ENCODE measurements at places on chromosomes 7 and 10.
A peak's percentile ranks its signal among the peaks of the same experiment; 100 is the strongest.

DNA sequence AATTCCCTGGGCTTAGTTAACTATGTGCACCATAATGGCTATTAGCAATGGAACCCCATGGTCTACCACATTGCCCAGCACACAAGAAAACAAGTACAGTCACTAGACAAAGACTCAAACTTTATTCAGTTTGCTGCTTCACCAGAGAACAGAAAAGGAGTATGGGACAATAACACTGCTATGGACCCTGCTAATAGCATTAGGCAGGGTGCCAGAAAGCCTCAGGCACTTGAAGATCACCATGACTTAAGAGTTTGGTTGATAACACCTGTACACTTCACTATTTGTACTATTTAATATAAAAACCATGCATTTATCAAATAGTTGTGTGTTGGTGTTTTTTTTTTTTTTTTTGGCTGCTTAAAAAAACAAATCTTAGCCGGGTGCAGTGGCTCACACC is 159.6 kb downstream of the KMT2E start:
- no peak for DNase-seq

DNA sequence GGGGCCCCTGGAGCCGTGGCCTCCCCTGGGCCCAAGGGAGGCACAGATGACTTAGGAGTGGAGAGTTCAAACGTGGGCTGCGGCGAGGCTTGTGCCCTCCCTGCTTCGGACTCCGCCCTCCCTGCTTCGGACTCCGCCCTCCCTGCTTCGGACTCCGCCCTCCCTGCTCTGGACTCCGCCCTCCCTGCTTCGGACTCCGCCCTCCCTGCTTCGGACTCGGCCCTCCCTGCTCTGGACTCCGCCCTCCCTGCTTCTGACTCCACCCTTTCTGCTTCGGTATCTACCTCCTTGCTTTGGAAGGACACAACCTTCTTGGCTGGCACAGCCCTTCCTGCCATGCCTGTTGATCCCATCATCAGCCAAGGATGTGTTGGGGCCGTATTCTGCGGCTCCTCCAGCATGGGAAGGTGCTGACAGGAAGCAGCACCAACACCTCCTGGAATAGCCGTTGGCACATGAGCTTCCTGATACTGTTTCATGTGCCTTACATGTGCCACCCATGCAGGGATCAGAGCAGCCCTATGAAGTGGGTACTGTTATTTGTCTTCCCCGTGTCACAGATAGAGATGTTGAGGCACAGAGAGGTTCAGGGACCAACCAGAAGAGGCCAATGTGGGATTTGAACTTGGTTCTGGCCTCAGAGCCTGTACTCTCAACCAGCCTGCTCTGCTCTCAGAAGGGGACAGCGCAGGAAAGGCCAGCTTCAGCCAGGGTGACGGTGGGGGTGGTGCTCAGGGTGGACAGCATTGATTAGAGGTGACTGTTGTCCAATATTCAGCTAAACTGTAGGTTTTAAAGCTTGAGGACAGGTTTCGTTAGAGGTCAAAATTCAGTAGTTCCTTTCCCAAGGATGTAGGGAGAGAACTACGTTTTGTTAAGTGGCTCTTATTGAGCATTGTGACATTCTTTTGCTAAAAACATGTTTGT is 114.5 kb downstream of the NKX6-2 start:
- no peak for DNase-seq

DNA sequence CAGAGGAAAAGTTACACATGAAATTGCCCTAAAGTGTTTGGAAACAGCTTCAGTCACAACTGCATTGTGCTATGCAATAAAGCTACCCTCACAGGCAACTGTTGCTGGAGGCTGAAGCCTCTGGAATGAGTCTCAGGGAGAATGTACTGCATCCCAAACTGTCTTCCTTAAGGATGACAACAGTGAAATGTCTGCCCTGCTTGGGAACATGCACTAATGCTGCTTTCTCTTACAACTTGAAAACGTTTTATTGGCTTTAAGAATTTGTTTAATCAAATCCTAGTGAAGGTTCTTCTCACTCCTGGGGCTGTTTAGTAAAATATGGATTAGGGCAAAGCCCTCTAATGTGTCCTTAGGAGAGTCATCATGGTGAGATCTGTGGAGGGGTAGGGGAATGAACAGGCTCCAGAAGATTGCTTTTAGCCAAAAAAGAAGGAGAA is 215.4 kb downstream of the TWIST1 start:
- DNase-seq = no peak

DNA sequence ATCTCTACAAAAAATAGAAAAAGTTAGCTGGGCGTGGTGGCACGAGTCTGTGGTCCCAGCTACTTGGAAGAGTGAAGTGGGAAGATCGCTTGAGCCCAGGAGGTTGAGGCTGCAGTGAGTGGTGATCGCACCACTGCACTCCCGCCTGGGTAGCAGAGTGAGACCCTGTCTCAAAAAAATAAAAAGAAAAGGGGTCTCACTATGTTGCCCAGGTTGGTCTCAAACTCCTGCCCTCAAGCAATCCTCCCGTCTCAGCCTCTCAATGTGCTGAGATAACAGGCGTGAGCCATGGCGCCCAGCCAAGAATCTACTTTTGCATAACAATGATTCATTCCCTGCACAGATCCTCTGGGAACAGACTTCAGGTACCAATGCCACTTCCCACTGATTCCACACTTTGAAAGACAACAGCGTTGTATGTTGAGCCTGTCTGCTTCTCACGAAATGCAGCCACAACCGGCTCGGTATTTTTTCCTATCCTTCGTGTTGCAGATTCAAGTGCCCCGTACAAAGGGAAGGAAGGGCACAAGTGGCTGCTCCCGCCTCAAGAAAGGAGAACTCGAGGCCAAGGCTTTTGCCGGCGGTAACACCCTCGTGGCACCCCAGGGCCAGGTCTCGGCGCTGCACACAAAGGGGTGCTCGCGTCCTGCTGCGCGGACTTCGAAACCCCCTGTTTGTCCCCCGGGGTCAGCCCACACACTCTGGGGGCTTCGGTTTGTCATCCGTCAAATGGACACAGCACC is 745 bp downstream of the DAGLB start:
- DNase-seq = peak; percentile 57

DNA sequence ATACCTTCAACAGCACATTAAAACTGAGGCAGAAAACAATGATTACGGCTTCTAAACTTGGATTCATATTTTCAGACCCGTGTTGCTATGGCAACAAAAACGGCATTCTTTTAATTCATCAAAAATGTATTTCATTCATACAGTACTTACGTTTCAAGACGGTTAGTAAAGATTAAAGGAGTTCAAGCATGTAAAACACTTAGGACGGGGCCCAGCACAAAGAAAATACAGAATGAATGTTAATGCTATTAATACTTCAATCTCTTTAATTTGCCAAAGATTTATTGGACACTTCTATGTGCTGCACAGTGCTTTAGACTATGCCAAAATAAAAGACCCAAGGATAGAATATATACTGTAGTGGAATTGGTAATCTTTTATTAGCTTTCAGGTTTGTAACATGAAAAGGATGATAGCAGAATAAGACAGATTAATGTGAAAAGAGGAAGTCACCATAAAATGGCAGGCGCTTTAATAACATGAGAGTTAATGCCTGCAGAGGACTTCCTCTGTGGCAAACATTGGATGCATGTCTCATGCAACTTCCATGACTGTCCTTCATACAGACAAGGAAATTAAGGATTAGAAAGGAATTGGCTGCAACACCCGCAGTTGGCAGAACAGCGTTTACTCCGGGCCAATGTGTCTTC is 201.6 kb upstream of the KLF6 start:
- DNase-seq = no peak

GRCh38 chr7:84258628-84259027 is 64.0 kb upstream of the SEMA3A start:
- no peak for DNase-seq

- no peak for DNase-seq
Measured at GRCh38 chr7:29843093-29843492, 36.8 kb downstream of the WIPF3 start.

- peak; percentile 59 for DNase-seq
Measured at GRCh38 chr7:18508443-18509427, 13.2 kb downstream of the HDAC9 start.

- no peak for DNase-seq
Measured at GRCh38 chr7:35652124-35652523, 42.8 kb downstream of the HERPUD2 start.

GRCh38 chr7:135980665-135981180 is 3.6 kb upstream of the MTPN start:
- DNase-seq = peak; percentile 42

DNA sequence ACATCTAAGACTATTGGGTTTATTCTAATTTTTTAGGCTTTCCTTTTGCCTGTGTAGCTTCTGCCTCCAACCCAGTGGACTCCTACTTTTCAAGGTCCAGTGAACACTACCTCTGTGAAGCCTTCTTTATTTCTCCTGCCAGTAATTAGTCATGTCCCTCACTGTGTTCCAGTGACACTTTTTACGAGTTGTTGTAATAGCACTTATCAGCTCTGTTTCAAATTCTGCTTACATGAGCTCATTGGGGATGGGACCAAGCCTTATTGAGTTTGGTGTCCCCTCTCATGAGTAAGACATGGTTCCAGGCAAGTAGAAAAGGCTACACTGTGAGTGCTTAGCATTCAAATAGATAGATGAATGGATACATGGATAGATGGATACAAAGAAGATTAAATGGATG is 184.6 kb downstream of the HIBADH start:
- DNase-seq = no peak

DNA sequence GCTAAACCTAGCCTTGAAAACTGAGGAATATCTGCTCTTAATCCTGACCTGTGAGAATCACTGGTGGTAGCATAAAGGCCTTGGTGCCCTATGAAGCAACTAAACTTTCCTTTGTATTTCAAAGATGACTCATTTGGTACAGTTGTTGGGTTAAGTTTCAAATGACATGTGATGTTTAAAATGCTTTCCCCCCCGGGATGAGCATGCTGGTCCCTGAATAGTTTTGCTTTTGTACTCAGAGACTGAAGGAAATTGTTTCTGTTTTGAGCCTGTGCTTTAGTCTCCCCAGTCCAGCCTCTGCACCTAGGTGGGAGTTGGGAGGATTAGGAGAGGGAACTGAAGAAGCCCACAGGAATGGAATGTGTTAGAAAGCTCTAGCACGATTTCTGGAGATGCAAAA is 258.9 kb upstream of the NPY start:
- DNase-seq = no peak

- no peak for DNase-seq
Measured at GRCh38 chr7:20906801-20907453, 120.2 kb upstream of the SP8 start.

GRCh38 chr7:38299275-38299931 is 26.0 kb upstream of the TARP start:
- no peak for DNase-seq

DNA sequence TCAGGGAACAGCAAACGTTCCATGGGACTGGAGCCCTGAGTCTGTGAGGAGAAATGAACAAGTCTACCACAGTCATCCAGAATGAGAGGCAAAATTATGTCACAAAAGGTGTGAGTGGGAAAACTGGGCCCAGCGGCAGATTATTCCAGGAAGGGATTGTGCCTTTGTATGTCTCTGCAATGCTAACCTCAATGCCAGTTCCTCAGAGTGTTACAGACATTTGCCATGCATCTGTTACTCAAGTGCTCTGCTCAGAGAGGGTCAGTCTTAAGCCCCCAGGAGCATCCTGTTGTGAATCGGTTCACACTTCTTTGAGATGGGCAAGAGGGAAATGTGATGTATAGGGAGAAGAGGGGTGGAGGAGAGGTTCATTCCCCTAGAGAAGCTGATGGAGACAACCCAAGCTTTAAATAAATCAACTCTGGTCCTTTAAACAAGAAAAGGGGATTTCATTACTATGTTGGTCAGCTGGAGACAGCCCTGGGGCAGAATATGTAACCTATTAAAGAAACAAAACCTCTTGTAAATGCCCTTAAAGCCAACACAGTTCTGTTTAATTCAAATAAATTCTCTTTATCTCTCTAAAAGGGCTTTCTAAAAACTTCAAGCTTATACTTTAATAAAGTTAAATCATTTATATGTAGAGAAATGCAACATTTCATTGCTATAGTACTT is 85.9 kb upstream of the GRB10 start:
- no peak for DNase-seq

GRCh38 chr10:132820056-132820455 is 34.1 kb upstream of the NKX6-2 start:
- no peak for DNase-seq

- no peak for DNase-seq
Measured at GRCh38 chr10:130885021-130885655, 426.4 kb downstream of the TCERG1L start.

DNA sequence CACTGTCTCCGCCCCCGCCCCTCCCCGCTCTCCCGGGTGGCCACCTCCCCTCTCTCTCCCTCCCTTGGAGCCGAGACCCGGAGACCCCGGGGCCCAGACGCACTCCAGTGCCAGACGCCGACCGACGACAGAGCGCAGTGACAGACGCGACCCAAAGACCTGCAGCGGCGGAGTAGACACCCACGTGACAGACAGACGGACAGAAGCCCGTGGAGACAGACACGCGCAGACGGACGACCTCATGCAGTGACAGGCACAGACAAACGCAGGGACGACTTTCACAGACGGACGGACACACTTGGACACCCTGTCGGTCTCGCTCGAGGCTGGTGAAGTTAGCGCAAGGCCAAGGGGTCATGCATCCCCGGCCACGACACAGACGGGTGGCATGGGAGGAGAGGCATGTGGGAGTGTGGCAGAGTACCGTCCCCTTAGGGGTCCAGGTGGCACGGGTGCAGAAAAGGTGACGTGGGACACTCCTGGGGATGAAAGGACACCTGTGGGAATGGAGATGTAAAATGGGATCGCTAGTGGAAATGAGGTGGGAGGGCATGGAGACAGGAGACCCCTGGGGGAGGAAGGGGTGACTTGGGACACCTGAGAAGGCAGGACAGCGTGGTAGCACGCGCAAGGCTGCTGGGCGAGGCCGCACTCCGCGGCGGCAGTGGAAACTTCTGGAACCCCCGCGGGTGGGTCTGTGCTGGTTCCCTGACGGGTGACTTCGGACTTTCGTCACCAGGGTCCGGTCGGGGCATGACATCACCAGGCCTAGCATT is 456 bp upstream of the ACHE start:
- DNase-seq = no peak

DNA sequence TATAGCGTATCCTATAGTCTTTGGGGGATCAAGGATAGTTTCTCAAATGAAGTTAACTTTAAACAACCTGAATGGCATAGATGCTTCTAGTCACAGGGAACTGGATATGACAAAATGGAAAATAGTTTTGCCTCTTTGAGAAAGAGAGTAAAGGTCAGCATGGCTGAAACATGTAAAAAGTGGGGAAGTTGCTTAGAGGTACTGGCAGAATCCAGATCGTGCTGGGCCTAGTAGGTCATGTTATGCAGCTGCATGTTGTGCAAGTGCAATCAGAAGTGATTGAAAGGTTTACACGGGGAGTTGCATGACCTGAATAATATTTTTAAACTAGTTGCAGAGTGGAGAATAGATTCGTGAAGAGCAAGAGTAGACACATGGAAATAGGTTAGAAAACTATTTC is 201.1 kb upstream of the HDAC9 start:
- DNase-seq = no peak

GRCh38 chr7:87036985-87037384 is 22.5 kb downstream of the ELAPOR2 start:
- DNase-seq = no peak

All from fibroblast of the conjunctiva (primary cell).